ENCODE measurements at places on chromosomes 4 and X.

GRCh38 chrX:150913511-150913910 is 15.0 kb upstream of the CD99L2 start:
- DNase-seq: no peak

DNA sequence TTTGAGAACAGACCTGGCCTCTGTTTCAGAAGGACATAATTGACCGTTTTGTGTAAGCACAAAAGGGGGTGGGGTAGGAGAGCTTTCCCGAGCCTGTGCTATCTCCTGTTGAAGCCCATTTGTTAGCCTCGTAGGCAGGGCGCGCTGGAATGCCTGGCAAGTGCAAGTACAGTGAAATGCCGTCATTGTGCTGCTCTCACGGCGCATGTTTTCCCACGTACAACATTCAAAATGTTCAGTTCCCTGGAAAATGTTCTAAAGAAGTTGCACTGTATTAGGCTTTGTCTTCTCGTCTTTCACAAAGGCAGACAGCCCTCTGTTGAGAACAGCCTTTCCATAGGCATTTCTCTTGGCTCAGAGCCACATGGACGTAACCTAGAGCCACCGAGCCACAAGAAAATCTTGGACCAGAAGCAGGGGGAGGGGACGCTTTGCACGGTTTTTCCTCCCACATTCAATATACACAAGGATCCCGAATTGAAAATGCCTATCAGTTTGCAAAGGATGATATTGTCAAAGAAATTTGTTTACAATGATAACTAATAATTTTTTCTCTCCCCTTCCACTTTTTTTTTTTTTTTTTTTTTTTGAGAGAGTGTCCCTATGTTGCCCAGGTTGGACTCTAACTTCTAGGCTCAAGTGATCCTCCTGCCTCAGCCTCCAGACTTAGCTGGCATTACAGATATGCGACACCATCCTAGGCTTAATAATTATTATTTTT is 54.6 kb upstream of the RAPGEF2 start:
- no peak for DNase-seq

GRCh38 chr4:33924239-33924638 is 2320.1 kb downstream of the ARAP2 start:
- DNase-seq: no peak

- DNase-seq: no peak
Observed at GRCh38 chr4:164779811-164780216, 25.9 kb downstream of the SMIM31 start.

GRCh38 chr4:17701138-17701839 is 80.1 kb downstream of the FAM184B start:
- no peak for DNase-seq

- no peak for DNase-seq
Observed at GRCh38 chr4:176270669-176271068, 1.6 kb upstream of the ASB5 start.

GRCh38 chr4:139794158-139794954 is 128.7 kb downstream of the MGST2 start:
- DNase-seq: no peak

GRCh38 chr4:65381648-65382047 is 288.6 kb downstream of the EPHA5 start:
- DNase-seq: no peak

DNA sequence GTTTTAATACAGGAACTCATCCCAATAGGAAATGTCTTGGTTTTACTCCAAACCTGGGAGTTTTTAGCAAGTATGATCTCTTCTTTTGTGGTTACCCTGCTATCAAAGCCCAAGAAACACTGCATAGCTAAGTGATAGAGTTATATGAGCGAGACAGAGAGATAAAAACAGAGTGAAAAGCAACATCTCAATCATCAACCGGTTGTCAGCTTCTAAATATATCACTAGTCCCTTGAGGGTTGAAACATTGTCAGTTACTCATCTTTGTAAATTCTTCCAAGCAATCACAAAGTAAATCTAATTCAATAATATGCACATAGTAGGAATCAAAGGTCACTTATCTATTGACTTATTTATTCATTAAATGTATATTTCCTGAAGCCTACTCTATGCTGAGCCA is 483.9 kb downstream of the IDS start:
- no peak for DNase-seq

DNA sequence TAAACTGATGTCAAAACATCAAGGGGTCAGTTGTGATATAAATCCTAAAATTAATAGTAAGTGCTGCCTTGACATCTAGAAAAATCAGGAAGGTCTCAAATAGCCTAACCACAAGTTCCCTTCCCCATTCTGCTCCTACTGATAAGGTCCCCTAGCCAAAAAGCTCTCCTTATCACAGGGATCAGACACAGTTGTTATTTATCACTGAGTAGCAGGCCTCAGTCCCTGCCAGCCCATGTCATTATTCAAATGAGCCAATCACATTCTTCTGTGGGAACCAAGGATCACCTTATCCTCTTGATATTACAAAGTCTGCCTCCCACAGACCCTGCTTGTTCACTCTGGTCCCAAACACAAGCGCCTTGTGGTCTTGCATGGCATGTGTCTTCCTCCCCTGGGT is 23.3 kb upstream of the TMEM255A start:
- DNase-seq: no peak

DNA sequence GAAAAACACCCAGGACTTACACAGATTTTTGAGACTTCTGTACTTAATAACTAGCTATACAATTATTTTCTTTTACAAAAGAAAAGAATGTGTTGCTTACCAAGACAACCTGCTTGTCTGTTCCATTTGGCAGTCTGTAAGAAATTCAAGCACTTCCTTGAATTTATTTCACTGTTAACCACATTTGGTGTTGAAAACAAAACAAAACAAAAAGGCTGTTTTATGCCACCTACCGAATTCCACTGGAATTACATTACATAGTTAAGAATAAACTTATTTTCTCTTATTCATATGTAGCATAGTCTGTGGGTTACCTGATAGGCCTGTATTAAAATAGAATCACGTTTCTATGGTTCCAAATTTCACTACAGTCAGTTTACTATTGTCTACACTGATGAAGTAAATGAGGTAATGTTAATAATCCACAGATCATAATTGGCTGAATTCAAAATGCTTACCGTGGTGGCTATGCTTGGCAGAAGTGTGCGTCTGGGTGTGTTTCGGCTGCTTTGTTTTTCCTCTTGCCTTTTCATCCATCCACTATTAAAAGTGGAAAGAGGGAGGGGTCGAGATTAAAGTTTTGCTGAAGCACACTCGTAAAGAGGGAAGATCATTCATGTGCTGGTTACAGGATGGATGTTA is at the start of gene TLR1:
Gene TLR1, minus strand, starts transcription at position 138 of the 642 bp plus-strand sequence. CDS start 5,960 bp downstream, outside the sequence.
- DNase-seq: no peak

- DNase-seq: no peak
Observed at GRCh38 chr4:66034671-66035070, 364.4 kb upstream of the EPHA5 start.

DNA sequence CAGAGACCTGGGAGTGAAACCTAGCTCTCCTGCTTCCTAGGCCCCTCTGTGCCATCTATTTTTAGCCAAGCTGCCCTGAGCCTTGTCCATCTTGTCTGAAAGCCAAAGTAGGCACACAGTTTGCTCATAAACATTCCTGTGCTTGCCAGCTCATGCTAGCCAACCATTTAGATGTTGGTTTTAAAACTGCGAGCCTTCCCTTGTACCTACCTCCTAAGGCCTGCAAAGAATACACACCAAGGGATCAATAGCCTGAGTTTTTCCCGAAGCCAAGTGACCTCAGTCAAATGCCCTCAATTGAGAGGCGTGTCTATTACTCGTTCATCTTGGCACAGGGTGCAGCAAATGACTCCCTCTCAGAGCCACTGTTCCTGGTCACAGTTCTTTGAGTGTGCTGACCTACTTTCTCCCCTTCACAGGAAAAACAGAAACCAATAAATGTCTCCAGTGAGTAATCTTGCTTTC is 48.5 kb downstream of the ZCCHC12 start:
- DNase-seq: no peak

- DNase-seq: no peak
Observed at GRCh38 chrX:7028246-7028645, 119.3 kb upstream of the STS start.

DNA sequence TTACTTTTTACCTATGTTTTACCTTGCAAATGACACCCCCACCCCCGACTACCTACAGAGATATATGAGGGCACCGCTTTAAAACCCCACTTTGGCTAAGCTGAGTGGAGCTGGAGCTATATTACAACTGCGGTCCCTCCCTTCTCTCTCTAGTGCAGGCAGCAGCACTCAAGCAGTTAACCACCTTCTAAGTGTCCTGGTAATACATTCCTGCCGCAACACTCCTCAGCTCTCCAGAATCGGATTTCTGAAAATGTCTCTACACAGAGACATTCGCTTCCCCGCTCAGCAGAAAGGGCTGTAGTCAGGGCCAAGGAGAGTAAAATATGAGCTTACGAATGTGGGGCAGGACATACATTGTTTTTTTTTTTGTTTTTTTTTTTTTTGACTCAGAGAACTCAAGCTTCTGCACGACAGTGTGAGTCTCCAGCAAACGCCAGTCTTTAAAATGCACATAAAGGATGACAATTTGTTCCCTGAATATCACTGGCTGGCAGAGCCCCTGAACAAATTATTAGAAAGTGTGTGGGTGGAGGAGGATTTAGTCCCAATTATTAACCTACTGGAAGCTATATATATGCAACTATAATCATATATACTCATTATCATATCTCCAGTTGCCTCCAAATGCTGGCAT is 287.0 kb upstream of the TET2 start:
- DNase-seq: no peak

DNA sequence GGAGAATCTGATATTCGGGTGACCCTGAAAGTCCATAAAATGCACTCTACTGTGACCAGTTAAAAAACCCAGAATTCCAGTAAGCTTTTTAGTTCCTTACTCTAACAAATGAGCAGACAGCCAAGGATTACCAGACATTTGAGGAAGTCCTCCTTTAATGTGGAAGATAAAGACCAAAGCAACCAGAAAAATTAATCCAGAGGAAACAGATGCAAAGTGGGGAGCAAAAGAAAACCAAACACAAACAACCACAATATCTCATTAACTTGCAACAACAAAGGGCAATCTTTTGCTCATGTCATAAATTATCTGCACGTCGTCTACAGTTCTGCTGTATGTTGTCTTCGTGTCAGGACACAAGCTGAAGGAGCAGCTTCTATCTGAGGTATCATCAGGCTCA is 164.4 kb downstream of the PJA1 start:
- DNase-seq: no peak

GRCh38 chr4:107890779-107891178 is 40.6 kb upstream of the CYP2U1 start:
- no peak for DNase-seq

GRCh38 chr4:1459722-1460511 is 53.7 kb upstream of the NKX1-1 start:
- DNase-seq: no peak

- DNase-seq: no peak
Observed at GRCh38 chr4:5124876-5125275, 73.6 kb downstream of the STK32B start.

- DNase-seq: no peak
Observed at GRCh38 chr4:175306436-175306835, 388.3 kb downstream of the ADAM29 start.

DNA sequence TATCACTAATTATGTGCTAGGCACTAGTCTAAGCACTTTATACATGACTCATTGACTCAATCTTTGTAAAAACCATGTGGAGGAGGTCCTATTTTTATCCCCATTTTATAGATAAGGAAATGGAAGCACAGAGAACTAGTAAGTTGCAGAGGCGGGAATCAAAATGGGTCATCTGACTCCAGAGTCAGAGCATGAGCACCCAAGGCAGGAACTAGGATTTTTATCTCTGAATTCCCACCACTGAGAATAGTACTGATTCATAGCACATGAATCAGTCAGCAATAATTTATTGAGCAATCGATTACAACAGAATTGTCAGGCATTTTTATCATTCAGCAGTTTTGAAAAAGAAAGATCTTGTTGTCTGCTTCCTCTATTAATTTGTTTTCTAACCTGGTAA is 19.3 kb downstream of the SCARB2 start:
- no peak for DNase-seq

DNA sequence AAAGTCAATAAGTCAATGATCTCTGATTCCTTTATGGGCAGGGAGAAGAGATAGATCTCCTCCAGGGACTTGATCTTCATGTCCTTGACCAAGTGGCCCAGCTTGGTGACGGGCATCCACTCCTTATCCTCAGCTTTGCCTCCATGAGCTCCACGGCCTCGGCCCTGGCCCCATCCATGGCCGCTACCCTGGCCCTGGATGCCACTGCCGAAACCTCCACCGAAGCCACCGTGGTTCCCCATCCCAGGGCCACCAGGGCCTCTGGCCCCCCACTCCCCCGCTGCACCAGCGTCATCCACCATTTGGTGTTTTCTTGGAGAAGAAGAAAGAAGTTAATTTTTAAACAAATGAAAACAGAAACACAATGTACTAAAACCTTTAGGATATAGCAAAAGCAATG is 518.1 kb downstream of the GRXCR1 start:
- DNase-seq: no peak

DNA sequence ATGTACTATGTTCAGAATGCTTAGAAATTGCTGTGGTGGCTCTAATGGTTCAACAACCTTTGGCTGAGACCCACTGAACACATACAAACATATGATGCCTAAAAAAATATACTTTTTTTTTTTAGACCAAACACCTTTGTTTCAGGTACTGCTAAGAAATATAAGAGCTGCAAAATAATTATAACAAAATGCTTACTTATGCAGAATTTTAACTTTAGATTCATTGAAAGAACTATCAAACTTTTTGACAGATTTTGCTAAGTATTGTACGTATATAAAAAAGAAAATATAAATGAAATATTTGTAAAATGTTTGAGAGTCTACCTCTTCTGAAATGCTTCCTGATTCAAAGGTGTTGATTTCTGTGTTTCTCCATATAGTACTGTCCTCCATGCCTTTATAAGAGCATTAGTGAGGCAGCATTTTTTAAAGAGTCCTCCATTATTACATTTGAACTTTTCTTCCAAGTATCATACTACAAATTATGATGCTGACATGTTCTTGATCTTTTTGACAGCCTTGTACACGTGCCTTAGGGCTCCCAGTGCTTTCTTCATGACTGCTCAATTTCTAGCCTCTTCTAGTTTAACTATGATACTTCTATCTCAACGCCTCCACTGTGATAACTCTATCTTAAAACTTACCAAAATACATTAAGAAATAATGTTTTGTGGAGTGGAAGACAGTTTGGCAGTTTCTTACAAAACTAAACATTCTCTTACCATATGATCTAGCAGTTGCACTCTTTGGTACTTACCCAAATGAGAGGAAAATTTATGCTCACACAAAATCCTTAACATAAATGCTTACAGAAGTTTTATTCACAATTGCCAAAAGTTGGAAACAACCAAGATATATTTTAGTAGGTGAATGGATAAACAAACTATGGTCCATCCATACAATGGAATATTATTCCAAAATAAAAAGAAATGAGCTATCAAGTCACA is 212.2 kb upstream of the MAB21L2 start:
- no peak for DNase-seq

All from DMS79 (cell line).